ENCODE measurements at places on chromosomes 16 and 17.

GRCh38 chr17:45742251-45742650 is 41.9 kb upstream of the CRHR1 start:
- no peak for DNase-seq

DNA sequence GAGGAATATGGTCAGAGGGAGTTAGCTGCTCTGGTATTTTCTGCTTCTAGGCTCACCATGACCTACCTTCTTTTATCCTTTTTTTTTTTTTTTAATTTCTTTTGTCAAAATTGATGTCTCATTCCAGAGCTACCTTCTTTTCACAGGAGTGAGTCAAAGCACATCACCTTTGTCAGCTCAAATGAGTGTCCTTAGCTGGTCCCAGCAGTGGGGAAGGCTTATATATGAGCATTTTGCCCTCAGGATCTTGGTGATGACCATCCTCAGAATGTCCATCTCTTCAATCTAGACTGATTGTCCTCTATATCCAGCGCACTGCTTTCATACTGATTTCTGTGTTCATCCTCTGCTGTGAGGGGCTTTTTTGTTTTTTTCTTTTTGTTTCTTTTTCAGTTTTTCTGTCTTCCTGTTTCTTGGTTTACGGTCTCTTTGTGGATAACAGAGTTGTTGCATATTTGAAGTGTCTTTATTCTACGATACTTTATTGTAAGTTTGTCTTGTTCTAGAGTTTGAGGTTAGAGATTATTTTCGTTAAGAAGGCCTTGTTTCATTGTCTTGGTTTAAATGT is 24.9 kb downstream of the CBFB start:
- DNase-seq = no peak

DNA sequence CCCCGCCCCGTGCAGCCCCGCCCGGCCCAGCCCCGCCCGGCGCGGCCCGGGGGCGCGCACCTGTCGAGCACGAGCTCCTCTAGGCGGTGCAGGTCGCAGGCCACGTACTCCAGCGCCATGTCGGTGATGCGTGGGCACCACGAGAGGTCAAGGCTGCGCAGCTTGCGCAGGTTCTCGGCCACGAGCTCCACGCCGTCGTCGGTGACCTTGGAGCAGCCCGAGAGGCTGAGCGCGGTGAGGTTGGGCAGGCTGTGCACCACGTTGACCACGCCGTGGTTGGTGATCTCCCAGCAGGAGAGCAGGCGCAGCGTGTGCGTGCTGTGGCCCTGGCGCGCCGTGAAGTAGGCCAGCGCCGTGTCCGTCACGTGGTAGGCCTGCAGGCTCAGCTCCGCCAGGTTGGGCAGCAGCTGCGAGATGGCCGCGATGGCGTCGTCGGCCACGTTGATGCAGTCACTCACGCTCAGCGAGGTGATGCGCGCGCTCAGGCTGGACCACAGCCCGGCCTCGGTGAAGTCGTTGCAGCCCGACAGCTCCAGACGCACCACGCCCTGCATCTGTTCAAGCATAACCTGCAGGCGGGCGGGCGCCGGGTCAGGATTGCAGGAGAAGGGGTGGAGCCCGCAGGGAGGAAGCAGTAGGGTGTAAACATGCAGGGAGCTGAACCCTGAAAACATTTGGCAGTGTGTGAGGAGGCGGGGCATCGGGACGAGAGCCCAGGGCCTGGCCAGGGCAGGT is 5.3 kb upstream of the WDR24 start:
- DNase-seq = peak; percentile 30

DNA sequence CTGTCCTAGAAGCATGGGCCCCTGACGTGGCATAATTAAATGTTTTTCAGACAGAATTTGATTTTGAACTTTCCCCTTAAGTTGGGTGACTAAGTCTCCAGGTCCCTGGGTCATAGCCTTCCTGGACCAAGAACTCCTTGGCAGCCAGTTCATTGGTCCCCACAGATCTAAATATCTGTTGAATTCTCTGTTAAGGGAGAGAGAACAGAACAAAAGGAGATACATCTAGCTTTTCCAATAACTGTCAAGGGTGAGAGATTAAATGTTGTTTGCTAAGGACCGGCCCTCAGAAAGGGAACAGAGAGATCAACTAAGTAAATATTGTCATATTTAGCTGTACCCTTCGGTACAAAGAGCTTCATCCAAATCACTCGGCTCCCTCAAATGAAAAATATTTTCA is 78.2 kb upstream of the NOL11 start:
- DNase-seq = no peak
